ENCODE measurements at places on chromosomes 4 and X.
A peak's percentile ranks its signal among the peaks of the same experiment; 100 is the strongest.

GRCh38 chrX:791479-792034 is 161.0 kb downstream of the SHOX start:
- no peak for DNase-seq

- DNase-seq: no peak
Observed at GRCh38 chr4:56990109-56990905, 11.6 kb downstream of the POLR2B start.

- no peak for DNase-seq
Observed at GRCh38 chr4:57865264-57865663, 755.1 kb upstream of the IGFBP7 start.

DNA sequence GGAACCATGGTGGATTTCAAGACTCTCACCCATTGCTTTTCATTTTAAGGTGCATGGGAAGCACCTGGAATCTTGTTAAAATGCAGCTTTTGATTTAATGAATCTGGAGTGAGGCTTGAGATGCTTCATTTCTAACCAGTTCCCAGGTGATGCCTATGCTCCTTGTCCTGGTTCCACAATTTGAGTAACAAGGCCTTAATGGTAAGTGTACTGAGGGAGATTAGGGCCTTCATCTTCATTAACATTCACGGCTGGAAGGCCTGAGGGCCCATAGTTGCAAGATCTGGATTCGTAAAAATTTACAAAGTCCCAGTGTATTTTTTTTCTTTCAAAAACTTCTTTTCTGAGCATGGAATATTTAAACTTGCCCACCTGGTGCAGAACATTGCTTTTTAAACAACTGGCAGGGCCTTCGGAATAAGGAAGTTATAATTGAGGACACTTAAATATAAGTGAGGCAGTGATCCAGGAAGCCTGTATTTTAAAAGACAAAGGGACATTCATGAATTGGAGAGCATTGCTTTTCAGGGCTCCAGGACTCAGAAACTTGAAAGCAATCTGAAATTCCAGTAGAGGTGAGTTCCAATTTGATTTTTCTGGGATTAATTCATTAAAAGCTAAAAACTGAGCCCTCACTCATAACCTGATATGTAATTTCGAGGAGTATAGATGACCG is 77.8 kb downstream of the NPNT start:
- DNase-seq: no peak

DNA sequence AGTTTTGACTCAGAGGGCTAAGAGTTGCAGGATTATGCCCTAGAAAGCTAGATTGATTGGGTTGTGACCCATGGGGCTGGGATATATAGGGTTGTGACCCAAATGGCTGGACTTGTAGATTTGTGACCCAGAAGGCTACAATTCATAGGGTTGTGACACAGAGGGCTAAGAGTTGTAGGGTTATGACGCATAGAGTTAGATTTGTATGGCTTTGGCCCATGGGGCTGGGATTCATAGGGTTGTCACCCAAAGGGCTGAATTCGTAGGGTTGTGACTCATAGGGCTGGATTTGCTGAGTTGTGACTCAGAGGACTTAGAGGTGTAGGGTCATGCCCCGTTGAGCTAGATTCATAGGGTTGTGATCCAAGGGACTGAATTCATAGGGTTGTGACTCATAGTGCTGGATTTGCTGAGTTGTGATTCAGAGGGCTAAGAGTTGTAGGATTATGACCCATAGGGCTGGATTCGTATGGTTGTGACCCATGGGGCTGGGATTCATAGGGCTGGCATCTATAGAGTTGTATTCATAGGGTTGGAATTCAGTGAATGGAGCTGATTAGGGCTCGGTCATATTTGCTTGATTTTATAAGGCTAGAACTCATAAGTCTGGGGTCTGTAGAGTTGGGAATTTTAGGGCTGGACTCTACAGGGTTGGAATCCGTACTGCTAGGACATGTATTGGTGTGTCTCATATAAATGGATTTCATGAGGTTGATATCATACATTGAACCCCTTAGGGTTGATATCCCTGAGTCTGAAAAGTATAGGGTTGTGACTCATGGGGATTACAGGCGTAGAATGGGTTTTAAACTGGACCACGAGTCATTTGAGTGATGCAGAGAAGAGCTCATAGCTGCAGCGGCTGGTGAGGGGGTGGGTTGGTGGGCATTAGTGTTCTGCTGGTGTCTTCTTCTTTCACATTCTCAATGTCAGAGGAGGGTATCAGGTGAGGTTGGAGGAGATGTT is 125.7 kb downstream of the CRLF2 start:
- no peak for DNase-seq

DNA sequence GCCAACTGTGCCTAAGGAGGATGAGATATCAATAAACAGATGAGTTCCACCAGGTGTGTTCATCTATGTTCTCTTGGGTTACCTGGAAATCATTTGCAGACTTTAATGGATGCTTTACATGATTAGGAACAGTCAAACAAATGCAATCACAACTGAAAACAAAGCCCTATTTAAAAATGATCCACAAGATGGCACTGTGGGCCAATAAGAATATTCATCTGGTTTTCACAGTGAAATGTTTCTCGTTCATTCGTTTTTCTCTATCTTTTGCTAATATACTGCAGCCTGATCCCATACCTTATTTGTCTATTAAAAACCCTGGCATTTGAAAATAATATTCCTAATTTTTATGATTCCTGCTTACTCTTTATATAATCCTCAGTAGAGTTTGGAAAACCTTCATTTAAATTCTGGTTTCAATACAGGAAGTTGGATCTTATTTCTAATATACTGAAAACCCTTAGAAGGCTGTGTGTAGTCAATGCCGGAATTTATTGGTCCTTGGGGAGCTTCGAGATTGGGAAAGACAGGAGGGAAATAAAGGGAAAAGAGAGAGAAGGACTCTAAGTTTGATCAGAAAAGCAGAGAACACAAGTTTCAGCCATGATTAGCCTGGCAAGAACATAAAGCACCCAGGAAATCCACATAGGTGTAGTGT is 63.8 kb upstream of the TAPT1 start:
- peak; percentile 31 for DNase-seq

- no peak for DNase-seq
Observed at GRCh38 chrX:94977986-94978385, 1304.0 kb downstream of the FAM133A start.

DNA sequence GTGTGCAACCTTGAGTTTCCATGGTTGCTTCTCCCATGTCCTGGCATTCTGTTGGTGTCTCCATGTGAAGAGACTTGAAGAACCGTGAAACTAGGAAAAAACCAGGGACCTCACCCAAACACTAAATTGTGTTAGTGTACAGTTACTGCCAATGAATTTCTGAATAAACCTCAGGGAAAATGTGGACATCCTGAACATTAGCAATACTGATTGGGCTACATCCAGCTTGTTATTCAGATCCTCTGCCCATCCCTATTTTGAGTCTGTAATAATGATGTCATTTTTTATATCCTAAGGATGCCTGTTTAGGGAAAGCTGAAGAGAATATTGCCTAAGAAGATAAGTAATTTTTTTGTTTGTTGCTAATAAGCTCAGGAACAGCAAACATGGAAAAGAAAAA is 262.7 kb downstream of the TMA16 start:
- no peak for DNase-seq

DNA sequence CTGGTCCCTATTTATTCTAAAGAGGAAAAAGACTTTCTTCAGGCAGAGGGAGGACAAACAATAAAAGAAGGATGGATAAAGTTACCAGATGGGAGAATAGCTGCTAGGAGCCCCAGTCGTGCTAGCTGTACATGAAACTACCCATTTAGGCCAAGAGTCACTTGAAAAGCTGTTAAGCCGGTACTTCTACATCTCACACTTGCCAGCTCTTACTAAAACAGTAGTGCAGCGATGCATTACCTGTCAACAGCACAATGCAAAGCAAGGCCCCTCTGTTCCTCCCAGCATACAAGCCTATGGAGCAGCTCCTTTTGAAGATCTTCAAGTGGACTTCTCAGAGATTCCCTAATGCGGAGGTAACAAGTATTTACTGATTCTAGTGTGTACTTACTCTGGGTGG is 1138.8 kb downstream of the ARAP2 start:
- no peak for DNase-seq

GRCh38 chr4:90165883-90166282 is 38.7 kb downstream of the CCSER1 start:
- DNase-seq: no peak

DNA sequence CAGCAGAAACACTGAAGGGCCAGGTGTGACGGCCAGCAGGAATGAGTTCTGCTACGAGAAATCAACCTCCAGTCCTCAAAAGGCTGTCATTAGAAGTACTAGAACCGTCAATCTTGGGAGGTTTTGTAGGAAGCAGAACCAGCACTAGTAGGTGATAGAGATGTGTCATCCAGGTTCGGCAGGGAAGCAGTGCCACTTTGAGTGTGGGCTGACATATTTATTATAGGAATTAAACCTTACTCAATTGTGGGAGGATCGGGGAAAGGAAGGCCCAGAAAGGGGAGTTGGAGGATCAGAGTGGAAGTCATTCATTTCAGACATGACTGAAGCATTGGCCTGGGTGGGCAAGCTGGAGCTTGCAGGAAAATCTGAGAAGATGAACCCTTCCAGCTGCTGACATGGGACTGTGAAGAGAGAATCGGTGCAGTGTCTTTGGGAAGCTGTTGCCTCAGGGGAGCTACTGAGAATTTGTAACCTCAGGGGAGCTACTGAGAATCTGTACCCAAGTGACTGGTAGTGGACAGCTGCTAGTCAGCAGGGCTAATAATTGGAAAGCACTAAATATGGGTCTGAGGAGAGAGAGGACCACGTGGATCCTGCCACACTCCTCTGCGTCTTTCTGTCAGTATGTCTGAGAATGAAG is 177.4 kb downstream of the SPRY1 start:
- no peak for DNase-seq

- DNase-seq: no peak
Observed at GRCh38 chr4:167883266-167883665, 209.1 kb upstream of the ANXA10 start.

- DNase-seq: no peak
Observed at GRCh38 chr4:130008461-130008860, 912.5 kb downstream of the C4orf33 start.

GRCh38 chrX:11137543-11138139 is 26.5 kb downstream of the HCCS start:
- peak; percentile 2 for DNase-seq

- DNase-seq: no peak
Observed at GRCh38 chr4:168654104-168654847, 157.4 kb downstream of the PALLD start.

DNA sequence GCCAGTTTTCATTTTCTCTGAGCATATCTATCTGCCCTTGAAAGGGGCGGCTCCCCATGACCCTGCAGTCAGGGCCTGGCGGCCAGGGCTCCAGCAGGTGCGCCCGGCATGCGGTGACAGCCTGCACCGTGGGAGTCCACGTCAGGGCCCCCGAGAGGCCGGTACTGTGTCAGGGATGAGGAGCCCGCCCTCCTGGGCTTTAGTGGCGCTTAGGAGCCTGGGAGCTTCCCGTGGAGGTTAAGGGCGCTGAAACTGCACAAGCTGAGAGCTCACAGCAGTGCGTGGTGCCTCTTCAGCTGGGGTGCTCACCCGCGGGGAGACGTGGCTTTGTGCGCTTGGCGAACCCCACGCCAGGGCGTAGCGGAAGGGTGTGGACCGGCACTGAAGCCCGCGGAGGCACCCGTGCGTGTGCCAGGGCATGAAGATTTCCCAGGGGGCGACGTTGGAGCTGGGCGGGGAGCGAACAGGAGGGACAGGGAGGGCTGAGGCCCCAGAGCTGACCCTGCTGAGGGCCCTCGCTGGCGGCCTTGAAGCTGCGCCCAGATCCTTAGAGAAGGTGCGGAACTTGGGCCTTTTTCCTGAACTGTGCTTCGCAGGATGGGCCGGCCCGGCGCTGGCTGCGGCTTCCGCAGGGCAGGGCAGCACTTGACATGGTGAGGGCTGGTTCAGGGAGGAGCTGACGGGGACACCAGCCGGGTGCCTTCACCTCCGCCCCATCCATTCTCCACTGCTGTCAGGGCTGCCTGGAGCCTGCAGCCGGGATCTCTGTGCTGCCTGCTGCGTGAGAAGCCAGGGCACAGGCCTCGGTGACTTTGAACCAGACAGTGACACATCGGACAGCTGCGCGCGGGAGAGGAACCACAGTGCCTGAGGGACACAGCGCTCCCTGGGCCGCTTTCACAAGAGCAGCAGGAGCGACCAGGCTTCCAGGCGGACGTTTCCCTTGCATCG is 32.9 kb downstream of the HTT-AS start:
- no peak for DNase-seq

- no peak for DNase-seq
Observed at GRCh38 chr4:144685911-144686310, 40.0 kb downstream of the HHIP start.

GRCh38 chr4:43146198-43146597 is 253.7 kb downstream of the GRXCR1 start:
- DNase-seq: no peak

DNA sequence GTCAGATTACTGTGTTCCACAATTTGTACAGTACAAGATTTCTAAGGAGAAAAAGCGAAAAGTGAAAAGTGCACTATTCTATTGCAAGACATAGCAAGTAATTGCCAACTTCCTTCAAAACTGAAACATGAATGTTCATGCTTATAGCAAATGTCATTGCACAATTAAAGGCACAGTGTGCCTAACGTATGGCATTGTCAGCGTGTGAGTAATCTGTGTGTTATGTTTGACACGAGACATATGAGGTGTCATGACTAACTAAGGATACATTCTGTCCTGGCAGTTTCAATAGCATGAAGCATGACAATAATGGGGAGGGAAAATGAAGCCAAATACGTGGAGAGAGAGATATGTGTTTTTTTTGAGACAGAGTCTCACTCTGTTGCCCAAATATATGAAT is 33.6 kb upstream of the TBC1D9 start:
- DNase-seq: no peak

DNA sequence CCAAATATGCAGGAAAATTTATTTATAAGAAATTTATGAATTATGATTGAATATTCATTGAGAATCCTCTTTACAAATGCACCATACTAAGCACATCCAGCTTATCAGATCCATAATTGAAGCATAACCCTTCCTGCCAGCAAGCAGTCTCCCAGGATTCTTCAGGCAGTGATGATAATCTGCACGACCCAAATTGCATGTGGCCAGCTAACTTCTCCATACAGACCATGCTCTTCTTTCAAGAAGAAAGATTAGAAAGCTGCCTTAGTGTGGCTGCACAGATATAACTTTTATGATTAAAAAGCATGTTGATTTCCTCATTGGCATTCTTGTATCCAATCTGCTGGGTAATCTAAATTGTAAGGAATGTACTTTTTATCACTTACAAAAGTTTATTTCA is 3.3 kb upstream of the CBR4 start:
- DNase-seq: no peak

- no peak for DNase-seq
Observed at GRCh38 chr4:169154121-169154520, 116.6 kb downstream of the SH3RF1 start.

- DNase-seq: no peak
Observed at GRCh38 chr4:42453612-42454011, 56.3 kb downstream of the SHISA3 start.

GRCh38 chrX:1059576-1060561 is 152.6 kb downstream of the CRLF2 start:
- DNase-seq: no peak

GRCh38 chr4:5409237-5409636 is 299.1 kb downstream of the EVC2 start:
- no peak for DNase-seq

Measured in KG1 (cell line).